ENCODE measurements at places on chromosomes 3 and 15. TPM values are rescaled to one million over a fixed set of nuclear protein-coding genes. Genes with fewer than 3 reads are reported as not detected.

GRCh38 chr3:103617961-103618360 lies 1183.1 kb downstream of the ZPLD1 start:
- DNase-seq = no peak

- DNase-seq = no peak
Measured at GRCh38 chr15:64739577-64740143, 35.7 kb downstream of the RBPMS2 start.

GRCh38 chr3:32940726-32941125 lies 10.7 kb upstream of the CCR4 start:
- no peak for DNase-seq

GRCh38 chr15:69795601-69796000 lies 302.1 kb downstream of the TLE3 start:
- DNase-seq = no peak

DNA sequence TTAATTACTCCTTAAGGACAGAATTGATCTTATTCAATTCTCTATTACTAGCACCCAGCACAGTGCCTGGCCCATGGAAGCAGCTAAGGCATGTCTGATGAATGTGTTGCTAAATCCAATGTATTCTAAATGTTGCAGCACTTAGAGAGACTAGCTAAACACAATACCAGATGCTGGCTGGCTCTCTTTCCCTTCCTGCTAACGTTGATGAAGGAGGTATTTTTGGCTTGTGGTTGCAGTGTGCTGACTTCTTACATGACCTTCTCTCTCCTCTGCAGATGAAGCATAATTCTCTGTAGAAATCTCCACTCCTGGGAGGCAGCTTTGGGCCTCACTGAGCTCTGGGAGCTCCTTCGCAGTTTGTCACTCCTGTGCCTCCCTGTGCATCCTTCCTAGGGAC lies 183.6 kb downstream of the PEX5L start:
- no peak for DNase-seq

DNA sequence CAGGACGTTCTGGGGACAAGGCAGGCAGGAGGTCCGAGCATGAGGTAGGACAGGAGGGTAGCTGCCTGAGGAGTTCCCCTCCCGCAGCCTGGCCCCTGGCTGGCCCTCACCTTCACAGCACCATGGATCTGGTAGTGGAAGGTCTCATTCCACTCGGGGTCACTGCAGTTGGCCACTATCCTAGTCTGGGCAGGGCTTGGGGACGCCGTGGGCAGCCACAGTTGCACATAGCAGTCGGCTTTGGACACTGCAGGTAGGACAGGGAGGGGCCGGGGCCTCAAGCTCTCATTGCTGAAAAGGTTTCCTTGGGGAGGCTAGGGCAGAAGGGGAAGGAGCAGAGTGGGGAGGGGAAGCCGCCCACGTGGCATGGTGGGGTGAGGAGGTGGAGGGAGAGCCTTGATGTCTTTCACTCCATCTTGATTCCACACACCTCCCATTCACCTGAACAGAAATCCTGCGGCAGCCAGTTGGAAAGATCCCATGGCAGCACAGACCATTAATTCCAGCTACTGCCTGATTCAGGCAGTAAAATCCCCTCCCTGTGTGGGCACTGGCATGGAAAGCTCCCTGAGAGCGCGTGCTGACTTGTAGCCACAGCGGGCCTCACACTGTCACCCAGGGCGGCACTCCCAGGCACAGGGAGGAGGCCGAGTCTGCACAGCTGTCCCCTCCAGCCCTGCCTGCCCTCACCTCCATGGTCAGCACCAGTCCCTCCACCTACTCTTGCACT lies 2.1 kb downstream of the PLA2G4F start:
- DNase-seq = no peak

DNA sequence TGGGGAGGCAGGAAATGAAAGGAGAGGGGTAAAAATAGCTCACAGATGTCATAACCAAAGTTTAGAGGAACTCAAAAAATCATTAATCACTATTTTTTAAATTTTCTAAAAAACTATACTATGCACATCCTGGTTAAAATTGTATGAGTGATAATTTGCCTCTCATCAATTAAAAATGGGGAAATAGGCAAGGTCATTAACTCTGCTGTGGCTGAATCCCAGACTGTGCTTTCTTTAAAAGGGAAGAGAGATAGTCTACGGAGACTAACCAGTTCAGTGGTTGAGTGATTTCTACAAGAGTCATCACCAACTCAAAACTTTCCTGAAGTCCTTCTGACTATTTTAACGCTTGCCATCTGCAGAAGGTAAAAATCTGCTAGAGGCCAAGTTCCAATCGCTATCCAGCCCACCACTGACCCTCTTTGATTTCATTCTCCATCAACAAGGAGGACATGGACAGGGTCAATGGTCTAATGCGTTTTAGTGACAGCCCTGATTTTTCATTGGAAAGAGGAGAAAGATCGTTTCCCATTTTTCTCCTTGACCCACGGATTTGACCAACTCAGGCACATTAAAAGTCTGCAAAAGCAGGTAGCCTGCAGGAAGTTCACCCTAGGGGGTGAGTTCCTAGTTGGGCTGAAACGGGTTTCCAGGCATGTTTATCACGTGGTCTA lies 850 bp downstream of the SUCLG2 start:
- no peak for DNase-seq

- peak; percentile 99 for DNase-seq
Measured at GRCh38 chr3:42515391-42515916, 13.0 kb downstream of the VIPR1 start.

- no peak for DNase-seq
Measured at GRCh38 chr3:166304584-166304983, 467.4 kb upstream of the BCHE start.

GRCh38 chr15:38564557-38565286 lies at the start of gene RASGRP1:
TSS of gene RASGRP1 (minus strand) at chr15:38564814. CDS start at chr15:38564628, 186 bp downstream.
- DNase-seq = no peak

DNA sequence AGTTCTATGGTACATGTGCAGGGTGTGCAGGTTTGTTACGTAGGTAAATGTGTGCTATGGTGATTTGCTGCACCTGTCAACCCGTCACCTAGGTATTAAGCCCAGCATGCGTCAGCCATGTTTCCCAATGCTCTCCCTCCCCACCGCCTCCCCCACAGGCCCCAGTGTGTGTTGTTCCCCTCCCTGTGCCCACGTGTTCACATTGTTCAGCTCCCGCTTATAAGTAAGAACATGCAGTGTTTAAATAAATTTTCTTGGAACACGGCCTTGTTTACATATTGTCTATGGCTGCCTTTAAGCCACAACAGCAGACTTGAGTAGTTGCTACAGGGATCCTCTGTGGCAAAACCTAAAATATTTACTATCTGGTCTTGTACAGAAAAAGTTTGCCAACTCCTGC lies 41.3 kb upstream of the CORO2B start:
- DNase-seq = peak; percentile 34

GRCh38 chr3:123749711-123750110 lies 134.4 kb downstream of the MYLK start:
- DNase-seq = peak; percentile 64

GRCh38 chr15:98952381-98952803 lies 55.2 kb downstream of the PGPEP1L start:
- DNase-seq = no peak

GRCh38 chr3:182837855-182838454 lies 44.7 kb downstream of the ATP11B start:
- no peak for DNase-seq

DNA sequence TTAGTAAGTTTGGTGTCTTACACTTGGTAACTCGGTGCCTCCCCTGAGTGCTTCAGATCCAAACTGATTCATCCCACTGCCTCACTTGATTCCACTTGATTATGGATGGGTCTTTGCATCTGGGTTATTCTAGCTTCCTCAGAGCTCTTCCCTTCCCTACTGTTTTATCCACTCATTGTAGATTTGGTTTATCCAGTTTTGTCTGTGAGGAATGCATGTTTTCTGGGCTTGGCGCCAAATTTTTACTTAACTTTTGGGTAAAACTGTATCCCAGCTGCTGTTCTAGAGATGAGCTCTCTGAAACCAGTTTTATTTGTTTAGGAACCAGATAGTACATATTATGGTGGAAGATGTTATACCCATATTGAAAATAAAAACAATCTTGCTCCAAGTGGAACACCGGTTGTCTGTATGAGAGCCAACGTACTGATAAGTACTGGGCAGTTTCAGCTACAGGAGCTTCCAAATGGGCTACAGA lies 20.9 kb downstream of the RAD54L2 start:
- peak; percentile 2 for DNase-seq

GRCh38 chr15:89912145-89912673 lies 543 bp downstream of the ARPIN start:
- DNase-seq = no peak

GRCh38 chr3:42814914-42815507 lies 5.8 kb downstream of the ACKR2 start:
- no peak for DNase-seq

DNA sequence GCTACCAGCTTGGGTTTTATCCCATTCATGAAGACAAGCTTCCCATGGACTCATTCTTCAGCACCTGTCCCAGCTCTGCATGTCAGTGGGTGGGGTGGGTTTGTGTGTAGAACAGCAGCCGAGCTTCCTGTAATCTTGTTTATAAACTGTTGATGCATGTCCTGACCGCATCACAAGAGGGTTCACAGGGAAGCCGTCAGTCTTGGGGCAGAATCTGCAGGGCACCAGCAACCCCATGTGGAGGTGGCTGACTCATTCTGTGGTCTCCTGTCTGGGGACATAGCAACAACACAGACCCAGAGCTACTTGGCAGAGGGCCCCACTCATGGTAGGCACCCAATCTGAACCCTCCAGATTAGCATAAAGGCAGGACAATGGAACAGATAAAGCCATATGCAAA lies 35.6 kb downstream of the DAPK2 start:
- peak; percentile 83 for DNase-seq

DNA sequence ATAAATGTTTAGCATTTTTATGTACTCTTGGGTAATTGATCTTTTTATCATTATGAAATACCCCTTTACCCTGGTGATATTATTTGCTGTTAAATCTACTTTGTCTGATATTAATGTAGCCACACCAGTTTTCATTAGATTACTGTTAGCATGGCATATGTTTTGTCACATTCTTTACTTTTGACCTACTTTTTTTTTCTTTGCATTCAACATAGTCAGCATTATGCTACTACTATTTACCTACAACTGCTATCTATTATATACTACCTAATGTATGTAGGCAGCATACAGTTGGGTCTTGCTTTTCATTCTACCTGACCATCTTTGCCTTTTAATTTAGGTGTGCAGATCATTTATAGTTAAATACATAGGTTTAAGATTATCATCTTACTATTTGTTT lies 1429.6 kb upstream of the ALCAM start:
- no peak for DNase-seq

DNA sequence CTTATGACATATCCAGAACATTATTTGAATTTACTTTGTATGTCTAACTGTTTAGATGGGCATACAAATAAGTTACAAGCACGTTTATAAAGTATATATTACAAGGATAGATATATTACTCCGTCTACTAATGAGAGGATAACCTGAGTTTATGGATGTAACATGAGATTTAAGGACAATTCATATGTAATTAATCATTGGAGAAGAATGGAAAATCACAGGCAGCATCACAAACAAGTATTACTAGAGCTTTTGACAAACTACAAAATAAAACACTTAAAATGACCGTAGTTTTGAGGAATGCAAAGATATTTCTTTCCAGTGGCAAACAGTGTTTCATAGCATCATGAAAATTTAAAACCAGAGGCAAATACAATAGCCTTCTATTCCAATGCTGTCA lies 113.8 kb downstream of the ROBO1 start:
- no peak for DNase-seq

GRCh38 chr3:156148946-156149381 lies 28.6 kb downstream of the KCNAB1 start:
- no peak for DNase-seq

DNA sequence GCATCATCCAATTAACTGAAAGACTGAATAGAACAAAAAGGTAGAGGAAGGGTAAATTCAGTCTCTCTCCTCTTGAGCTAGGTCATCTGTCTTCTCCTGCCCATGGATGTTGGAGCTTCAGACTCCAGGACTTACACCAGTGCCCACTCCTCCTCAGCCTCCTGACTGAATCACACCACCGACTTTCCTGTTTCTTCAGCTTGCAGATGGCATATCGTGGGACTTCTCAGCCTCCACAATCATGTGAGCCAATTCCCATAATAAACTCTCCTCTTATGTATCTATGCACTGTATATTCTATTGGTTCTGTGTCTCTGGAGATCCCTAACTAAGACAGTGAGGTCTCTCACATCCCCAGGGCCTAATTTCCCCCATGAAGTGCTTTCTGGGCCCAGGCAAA lies 140.4 kb downstream of the CD47 start:
- DNase-seq = no peak

- no peak for DNase-seq
Measured at GRCh38 chr3:100700708-100701107, 8.6 kb upstream of the TFG start.

DNA sequence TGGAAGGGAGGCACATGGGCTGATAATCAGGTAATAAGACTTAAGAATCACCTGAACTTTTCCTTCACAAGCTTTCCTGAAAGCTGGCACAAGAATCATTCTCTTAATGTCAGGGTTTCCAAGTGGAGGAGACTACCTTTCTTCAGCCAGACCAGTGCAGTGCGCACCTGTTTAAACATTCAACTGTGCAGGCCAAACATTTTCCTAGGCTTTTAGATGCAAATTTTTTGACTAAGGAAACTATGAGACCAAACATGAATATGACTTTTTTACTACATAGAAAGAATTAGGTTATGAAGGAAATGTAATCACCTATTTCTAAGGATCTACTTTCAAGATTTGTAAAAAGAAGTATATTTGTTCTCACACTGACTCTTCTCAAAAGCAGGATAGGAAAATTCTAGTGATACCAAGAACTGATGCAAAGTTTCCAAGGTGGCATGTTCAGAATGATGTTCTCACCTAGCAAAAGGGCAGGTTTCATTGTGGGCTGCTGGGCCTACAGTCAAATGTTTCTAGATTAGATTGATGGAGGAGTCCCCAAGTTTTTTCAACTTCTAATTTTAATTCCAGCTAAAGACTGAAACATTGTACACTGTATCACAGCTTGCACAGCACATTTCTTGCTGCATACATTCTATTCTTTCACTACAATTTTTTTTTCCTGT lies 339.1 kb downstream of the TIGIT start:
- DNase-seq = no peak

DNA sequence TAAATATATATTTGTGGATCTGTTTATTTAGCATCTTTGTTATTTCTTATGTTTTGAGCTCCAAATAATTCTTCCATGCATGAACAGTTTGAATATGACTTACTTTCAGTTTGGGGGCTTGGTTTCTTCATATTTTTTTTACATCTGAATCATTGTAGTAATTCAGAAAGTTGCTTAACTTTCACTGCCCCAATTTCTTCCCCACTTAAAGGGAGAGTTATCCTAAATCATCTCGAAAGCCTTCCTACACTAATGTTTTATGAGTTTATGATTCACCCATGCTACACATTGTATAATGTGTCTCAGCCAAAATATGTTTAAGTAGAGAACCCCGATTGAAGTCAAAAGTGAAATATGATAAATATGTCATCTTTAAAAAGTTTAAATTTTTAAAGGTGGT lies 47.8 kb downstream of the SPRED1 start:
- peak; percentile 1 for DNase-seq

ANKRD63 gene
- not detected for polyA plus RNA-seq

TMCO5A gene
- polyA plus RNA-seq = not detected

UACA gene
- polyA plus RNA-seq = 29.0 TPM

GOLGA6B gene
- polyA plus RNA-seq = not detected

ITGB5 gene
- polyA plus RNA-seq = 70.5 TPM

PPCDC gene
- 19.1 TPM for polyA plus RNA-seq

PPM1L gene
- 0.08 TPM for polyA plus RNA-seq

WHAMM gene
- 3.8 TPM for polyA plus RNA-seq

HLTF gene
- polyA plus RNA-seq = 3.5 TPM

WDR93 gene
- not detected for polyA plus RNA-seq

GABRA5 gene
- not detected for polyA plus RNA-seq

DAZL gene
- not detected for polyA plus RNA-seq

ACP3 gene
- polyA plus RNA-seq = 0.12 TPM
